ENCODE measurements at places on chromosomes 4 and X. TPM values are rescaled to one million over a fixed set of nuclear protein-coding genes. Genes with fewer than 3 reads are reported as not detected.

- no peak for DNase-seq
- H3K27me3 ChIP-seq: no peaks in the 10 kb centered on the region
- peaks cover 1% of the 10 kb centered on the region for H3K4me1 ChIP-seq
Observed at GRCh38 chrX:53412446-53412845, 10.0 kb downstream of the SMC1A start.

LDB2 gene
- total RNA-seq: not detected

GPRASP2 gene
- total RNA-seq: 1.7 TPM

ZNF595 gene
- 9.2 TPM for total RNA-seq

DNA sequence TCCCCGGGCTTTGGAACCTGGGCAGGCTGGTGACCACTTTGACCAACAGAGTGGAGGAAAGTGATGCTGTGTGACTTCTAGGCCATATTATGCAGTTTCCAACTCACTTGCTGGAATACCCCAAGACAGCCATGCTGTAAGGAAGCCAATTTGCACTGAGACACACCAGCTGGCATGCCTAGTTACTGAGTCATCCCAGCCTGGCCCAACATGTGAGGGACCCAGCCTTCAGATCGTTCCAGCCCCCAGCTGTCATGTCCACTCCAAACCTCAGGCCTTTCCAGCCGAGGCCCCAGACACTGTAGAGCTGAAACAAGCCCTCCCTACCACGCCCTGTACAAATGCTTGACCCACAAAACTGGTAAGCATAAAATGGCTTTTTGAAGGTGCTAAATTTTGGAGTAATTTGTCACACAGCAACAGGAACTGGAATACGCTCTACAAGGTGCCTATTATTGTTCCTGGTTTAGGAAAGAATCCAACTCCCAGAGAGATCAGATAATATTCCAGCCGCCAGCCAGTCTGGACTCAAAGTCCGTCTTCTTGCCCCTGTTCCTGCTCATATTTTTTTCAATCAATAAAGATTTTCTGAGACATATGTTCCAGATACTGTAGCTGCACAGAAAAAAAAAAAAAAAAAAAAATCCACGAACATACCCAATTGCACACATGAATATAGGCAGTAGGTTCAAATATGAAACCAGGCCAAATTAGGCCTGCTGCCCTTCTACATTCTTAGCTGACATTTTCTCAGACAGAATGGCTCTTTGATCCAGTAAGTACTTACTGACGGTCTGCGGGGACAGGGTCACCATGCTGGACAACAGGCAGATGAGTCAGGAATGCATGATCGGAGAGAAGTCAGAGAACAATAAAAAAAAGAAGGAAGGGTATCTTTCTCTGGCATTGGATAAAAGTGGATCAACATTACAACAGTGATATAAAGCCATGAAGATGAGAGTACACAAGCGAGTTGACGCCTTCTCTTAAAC is 35.1 kb downstream of the SH3KBP1 start:
- H3K4me1 ChIP-seq: peaks cover 44% of the 10 kb centered on the region
- H3K27me3 ChIP-seq: no peaks in the 10 kb centered on the region
- peaks cover 4% of the 10 kb centered on the region for H3K36me3 ChIP-seq
- DNase-seq: no peak
- no peak overlapping the region for H3K27ac ChIP-seq

MTMR8 gene
- total RNA-seq: 3.5 TPM

DNA sequence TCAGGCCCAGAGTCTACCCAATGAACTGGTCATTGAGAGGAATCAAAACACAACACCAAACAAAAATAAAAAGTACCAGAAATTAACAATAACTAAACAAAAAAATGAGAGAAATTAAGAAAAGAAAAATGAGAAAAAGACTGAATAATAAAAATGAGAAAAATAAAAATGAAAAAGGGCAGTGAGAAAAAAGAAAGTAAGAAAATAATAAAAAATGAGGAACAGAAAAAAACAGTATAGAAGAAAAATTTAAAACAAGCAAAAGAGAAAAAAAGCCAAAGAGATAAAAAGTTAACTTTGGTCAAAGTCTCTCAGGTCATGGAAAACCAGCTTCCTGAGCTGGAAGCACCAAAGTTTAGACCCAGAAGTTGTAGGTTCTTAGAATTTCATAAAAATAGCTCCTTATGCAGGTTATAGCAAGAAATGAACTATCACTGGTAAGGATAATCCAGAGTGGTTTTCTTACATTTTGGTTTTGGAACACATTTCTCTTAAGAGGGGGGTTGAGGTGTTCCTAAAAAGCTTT is 51.0 kb upstream of the WDR17 start:
- H3K4me1 ChIP-seq: no peaks in the 10 kb centered on the region
- H3K36me3 ChIP-seq: no peaks in the 10 kb centered on the region
- H3K27ac ChIP-seq: no peak overlapping the region

SOWAHD gene
- total RNA-seq: 0.30 TPM

DNA sequence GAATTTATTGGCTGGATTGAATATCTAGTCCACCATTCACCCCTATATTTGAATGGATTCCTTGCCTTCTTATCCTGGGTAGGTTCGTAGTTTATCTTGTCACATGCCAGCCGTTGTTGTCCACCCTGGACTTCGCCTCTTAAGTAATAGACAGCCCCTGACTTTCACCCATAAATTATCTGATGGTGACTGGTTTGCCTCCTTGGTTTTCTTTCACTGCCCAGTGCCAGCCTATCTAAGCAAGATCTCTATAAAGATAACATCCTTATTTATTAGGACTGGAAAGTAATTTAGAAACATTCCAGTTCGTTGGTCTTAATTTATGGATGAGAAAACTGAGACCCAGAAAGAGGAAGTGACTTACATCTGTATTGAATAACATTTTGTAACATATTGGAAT is 410.3 kb downstream of the RPA4 start:
- H3K27ac ChIP-seq: no peak overlapping the region
- DNase-seq: no peak
- H3K4me3 ChIP-seq: no peak overlapping the region

FMR1NB gene
- total RNA-seq: not detected

EREG gene
- not detected for total RNA-seq

GRCh38 chrX:7347465-7347864 is 199.5 kb upstream of the PUDP start:
- DNase-seq: no peak
- H3K4me1 ChIP-seq: no peaks in the 10 kb centered on the region
- H3K4me3 ChIP-seq: no peak overlapping the region
- no peak overlapping the region for H3K27ac ChIP-seq

STPG2 gene
- not detected for total RNA-seq

DNA sequence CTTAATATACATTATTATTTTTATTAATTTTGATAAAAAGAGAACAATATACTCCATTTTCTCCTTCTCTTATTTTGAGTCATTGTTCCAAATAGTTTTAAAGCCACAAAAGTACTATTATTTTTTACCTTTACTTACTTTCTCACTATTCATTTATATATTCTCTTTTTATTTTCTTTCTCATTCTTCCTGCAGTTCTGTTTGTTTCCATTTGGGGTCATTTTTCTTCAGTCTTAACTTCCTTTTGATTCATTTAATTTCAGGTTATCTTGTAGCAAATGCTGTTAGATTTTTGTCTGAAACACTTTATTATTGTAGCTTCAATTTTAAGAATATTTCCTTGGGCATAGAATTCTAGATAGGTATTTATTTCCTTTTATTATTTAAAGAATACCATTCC is 438.6 kb upstream of the EPHA5 start:
- no peaks in the 10 kb centered on the region for H3K4me1 ChIP-seq
- H3K36me3 ChIP-seq: no peaks in the 10 kb centered on the region
- H3K4me3 ChIP-seq: no peak overlapping the region
- no peak overlapping the region for H3K27ac ChIP-seq
- H3K27me3 ChIP-seq: no peaks in the 10 kb centered on the region
- DNase-seq: no peak

DNA sequence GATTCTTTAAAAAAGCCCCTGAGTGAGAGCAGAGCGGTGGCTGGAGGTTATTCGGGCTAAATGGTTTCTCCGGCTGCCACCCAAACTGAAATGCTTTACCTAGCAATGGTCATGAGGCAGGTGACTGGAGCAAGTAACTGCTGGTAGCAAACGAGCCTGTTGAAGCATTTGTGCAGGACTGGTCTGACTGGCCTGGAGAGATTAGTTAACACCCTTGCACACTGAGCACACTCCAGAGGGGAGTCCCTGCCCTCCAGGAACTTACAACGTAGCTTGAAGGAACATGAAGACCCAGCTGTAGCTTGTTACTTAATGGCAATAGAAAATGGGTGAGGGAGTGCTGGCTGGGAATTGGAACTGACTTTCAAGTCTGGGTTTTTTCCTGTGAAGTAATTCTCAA is 40.4 kb downstream of the CCNG2 start:
- H3K4me1 ChIP-seq: peaks cover 15% of the 10 kb centered on the region
- DNase-seq: no peak
- H3K4me3 ChIP-seq: no peak overlapping the region

DNA sequence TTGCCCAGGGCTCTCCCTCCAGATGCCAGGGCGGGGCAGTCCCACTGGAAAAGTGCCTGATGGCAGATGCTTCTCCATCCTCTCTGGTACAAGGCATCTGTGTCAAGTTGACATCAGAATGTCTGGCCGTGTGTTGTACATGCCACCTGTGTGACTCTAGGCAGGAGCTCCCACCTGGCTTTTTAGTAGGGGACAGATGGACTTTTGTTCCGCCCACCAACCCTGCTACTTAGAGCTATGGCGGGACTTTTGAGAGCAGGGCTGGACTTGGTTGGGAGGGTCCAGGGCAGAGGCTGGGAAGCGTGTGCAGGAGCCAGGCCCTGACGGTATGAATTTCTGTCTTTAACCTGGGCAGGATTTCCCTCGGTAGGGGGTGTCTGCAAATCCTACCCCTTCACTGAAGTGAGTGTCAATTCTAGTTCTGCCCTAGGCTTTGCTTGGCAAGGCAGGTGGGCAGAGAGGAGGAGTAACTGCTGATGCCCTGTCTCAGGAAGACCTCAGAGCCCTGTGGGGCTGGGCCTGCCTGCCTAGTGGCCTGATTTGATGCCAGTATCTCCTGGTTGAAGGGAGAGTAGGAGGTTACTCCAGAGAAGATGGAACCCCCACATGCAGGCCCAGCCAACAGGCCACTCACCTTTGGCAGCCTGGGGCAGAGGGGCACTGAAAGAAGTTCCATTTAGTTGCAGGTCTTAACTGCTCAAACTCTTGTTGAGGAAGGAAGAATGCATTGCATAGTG is 99.1 kb downstream of the PJA1 start:
- H3K36me3 ChIP-seq: no peaks in the 10 kb centered on the region
- H3K4me3 ChIP-seq: no peak overlapping the region
- H3K27me3 ChIP-seq: no peaks in the 10 kb centered on the region
- DNase-seq: no peak
- no peaks in the 10 kb centered on the region for H3K4me1 ChIP-seq

DNA sequence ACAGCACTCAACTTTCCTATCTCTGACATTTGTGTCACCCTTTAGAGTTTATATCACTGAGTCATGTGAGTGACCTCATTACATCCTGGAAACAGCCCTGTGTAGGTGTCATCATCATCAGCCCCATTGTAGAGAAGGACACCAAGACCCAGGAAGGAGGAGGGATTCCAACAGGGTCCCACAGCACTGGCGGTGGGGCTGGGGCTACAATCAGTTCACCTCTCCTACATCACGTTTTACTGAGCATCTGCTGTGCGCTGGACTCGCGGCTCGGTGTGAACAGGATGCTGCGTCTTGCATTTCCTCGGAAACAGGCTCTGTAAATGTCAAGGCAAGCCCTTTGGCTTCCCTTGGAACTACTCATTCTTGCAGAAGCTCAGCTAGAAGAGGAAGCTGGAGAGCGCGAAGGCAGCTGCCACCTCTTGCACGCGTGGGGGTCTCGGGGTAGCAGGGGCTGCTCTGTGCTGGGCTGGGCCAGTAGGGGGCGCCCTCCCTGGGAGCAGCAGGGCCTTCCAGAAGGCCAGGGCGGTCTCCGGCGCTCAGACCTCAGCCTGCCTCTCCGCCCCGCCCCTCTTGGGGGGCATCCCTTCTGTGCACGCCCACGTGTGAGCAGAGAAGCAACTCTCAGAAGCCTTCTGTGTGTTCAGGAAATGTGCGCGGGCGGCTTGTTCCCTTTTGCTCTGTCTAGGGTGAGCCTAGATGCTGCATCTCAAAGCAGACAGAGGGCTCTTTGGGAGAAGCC is 29.0 kb downstream of the REELD1 start:
- H3K27me3 ChIP-seq: peaks cover 3% of the 10 kb centered on the region
- peak overlapping the region; percentile 77 for H3K27ac ChIP-seq
- H3K36me3 ChIP-seq: no peaks in the 10 kb centered on the region
- DNase-seq: peak; percentile 71

XAGE2 gene
- total RNA-seq: not detected

GRCh38 chr4:122309988-122310626 is 68.7 kb upstream of the ADAD1 start:
- H3K27me3 ChIP-seq: no peaks in the 10 kb centered on the region
- DNase-seq: no peak
- peaks cover 8% of the 10 kb centered on the region for H3K4me1 ChIP-seq
- H3K4me3 ChIP-seq: no peak overlapping the region
- H3K27ac ChIP-seq: peak overlapping the region; percentile 57

GRCh38 chr4:8411351-8412180 is 29.0 kb downstream of the ACOX3 start:
- no peak overlapping the region for H3K27ac ChIP-seq
- H3K4me3 ChIP-seq: no peak overlapping the region
- H3K4me1 ChIP-seq: peaks cover 7% of the 10 kb centered on the region
- no peaks in the 10 kb centered on the region for H3K27me3 ChIP-seq

AKAP17A gene
- 59.2 TPM for total RNA-seq

GRCh38 chr4:98581126-98581525 is 77.3 kb downstream of the TSPAN5 start:
- H3K4me3 ChIP-seq: no peak overlapping the region
- H3K27ac ChIP-seq: no peak overlapping the region
- H3K4me1 ChIP-seq: peaks cover 45% of the 10 kb centered on the region
- no peak for DNase-seq

GRCh38 chrX:46325312-46325877 is 219.8 kb downstream of the ZNF674 start:
- DNase-seq: peak; percentile 67
- H3K4me1 ChIP-seq: peaks cover 71% of the 10 kb centered on the region
- peak overlapping the region; percentile 83 for H3K27ac ChIP-seq
- H3K36me3 ChIP-seq: no peaks in the 10 kb centered on the region
- H3K4me3 ChIP-seq: no peak overlapping the region

DNA sequence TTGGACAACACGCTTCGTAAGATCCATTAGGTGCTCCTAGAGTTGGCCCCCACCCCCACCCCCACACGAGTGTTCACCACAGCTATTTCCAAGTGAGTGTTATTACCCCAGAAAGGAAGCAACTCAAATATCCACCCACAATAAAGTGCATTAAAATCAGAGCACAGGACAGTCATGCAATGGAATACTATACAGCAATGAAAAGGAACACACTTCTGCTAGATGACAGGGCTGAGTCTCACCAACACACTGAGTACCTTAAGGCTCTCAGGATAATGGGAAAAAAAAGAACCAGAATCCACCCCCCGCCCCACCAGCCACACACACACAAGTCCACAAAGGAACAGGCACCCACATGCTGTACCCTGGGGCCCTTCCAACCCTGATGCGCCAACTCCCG is 21.0 kb downstream of the LRPAP1 start:
- H3K4me1 ChIP-seq: no peaks in the 10 kb centered on the region
- no peak for DNase-seq

DNA sequence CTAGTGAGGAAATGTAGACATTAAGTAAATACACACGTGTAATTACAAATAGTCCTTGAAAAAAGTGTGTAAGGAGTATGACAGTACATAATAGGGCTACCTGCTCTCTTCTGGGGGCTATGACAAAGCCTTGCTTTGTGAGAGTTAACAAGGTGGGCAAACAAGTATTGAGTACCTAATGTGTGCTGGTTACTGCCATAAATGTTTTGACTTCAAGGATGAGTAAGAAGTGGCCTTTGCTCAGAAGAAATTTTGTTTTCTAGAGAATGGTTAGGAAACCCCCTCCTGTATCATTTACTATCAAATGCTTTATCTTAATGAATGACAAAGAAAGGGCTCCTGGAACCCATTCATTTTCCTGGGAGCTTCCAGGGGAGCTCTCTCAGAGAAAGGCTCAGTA is 167.0 kb upstream of the CASK start:
- no peak overlapping the region for H3K4me3 ChIP-seq
- peaks cover 6% of the 10 kb centered on the region for H3K4me1 ChIP-seq
